ENCODE measurements at places on chromosomes 13 and 19.

- DNase-seq = no peak
Measured at GRCh38 chr19:41265395-41266153, 1.4 kb downstream of the HNRNPUL1 start.

GRCh38 chr19:42121656-42122069, 10.6 kb downstream of the POU2F2 start:
- peak; percentile 72 for DNase-seq

GRCh38 chr13:97316390-97316789, 94.3 kb downstream of the MBNL2 start:
- DNase-seq = no peak

DNA sequence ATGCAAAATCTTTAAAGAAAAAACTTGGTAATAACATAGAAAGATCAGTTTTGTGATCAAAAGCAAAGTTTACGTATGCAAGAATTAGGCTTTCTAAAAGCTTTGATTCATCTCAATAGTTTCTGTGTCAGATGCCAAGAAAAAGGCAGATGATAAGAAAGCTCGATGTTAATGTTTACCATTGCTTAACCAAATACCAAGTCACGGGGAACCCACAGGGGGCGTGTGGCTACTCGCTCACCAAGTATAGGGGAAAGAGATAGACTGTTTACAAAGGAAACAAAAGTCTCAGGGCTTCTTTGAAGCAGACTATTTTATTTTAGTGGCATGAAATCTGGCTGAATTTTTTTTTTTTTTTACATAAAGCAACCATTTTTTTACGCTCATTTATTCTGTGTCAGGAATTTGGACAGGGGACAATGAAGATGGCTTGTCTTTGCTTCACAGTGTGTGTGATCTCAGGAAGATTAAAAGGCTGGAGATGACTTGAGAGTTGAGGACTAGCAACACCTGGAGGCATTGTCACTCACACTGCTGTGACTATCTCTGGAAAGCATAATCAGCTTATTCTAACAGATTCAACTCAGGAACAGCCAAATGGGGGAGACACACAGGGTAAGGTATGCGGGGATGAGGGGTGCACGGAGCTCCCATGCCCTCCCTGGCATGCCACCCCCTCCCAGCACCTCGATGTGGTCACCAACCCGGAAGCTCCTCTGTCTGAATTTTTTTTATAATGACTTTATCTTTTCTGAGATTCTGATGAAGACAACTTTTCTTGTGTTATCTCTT, 24.9 kb downstream of the RCBTB1 start:
- DNase-seq = no peak

- DNase-seq = no peak
Measured at GRCh38 chr19:41552558-41552957, 23.4 kb upstream of the CEACAM21 start.

- DNase-seq = no peak
Measured at GRCh38 chr19:7545300-7545699, 9.8 kb downstream of the PNPLA6 start.

DNA sequence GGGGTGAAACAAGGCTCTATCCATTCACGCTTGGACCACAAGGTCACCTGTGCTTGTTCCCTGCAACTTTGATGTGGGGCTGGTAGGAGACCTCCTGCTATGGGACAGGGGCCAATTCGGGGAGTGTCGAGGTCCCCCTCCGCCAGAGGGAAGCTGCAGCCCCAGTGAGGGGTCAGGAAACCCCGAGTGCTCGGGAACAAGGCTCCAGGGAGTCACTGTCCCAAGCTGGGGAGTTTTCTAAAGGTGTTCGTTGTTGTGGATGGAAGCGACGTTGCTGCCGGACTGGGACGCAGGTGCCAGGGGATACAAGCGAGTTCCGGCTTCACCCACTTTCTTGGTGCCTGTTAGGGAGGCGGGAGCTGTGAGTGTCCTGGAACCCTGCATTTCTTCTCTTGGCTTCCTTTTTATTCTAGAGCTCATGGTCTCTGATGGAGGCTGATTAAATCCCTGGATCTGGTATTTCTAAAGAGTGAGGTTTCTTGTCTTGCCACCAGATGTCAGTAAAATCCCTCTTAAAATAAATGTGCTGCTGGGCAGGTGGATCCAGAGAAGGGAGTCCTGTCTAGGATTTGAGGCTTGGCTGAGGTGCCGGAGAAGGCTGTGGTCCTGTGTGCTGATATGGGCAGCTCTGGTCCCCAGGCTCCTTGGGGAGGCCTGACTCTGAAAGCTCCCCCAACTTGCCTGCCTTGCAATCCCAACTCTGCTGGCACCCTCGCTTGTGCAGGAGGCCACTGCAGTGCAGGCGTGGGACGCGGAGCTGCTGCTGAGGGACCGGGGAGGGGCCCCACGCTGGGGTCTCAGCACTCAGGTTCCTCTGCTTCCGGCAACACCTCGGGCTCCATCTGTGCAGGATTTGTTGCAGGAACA, 153.9 kb downstream of the TEX29 start:
- DNase-seq = no peak

DNA sequence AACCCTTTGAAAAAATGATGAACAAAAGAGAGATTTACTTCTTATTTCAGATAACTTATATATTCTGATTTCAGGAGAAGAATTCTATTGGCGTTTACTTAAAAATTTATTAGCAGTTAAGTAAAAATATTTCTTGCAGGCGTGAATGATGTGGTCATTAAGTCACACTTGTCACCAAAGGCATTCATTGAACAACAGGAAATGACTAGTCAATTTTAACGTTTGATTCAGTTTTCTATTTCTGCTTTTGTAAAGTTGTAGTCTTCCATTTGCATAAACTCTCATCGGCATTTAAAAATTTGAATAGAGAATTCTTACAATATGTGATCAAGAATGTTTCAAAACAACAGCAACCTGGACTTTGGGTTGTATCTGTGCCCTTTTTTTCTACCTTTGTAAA, 83.4 kb downstream of the GPR12 start:
- no peak for DNase-seq

- no peak for DNase-seq
Measured at GRCh38 chr19:44796701-44797115, 12.2 kb upstream of the BCAM start.

- no peak for DNase-seq
Measured at GRCh38 chr13:44575741-44576350, at the start of gene TSC22D1. Gene TSC22D1, minus strand, starts transcription at chr13:44576330. Its CDS starts 256 bp downstream, at chr13:44576074.

DNA sequence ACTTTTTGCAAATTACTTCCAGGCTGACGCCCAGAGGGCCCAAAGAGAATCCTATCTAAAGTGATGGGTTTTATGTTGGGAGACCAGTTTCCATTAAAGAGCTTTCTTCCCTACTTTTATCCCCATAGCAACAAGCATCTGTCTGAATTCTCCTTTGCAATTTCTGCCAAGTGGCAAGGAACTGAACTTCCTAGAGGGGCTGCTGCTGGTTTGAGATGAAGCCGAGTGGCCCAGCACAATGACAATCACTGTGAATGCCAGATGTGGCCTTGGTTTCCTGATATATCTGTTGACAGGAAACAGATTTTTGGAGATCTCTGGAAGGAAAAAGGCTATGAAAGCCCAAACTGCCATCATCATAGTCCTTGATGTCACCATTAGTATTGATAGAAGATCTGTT, 198.6 kb downstream of the OXGR1 start:
- DNase-seq = no peak

- DNase-seq = no peak
Measured at GRCh38 chr13:21898945-21899344, 228.1 kb downstream of the FGF9 start.

DNA sequence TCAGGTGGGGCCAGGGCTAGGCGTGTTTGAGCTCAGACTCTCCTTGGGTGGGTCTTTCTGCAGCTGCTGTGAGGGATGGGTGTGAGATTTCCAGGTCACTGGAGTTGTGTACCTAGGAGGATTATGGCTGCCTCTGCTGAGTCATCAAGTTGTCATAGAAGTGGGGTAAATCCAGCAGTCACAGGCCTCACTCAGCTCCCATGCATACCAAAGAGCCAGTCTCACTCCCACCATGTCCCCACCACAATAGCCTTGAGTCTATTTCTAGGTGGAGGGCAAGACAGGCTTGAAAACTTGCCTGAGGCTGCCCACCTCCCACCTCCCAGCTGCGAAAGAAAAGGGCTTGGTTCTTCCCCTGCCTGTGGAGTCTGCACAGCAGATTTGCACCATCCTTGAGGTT, 194.0 kb upstream of the PCDH17 start:
- no peak for DNase-seq

GRCh38 chr13:30429721-30430694, 7.7 kb downstream of the UBE2L5 start:
- no peak for DNase-seq

DNA sequence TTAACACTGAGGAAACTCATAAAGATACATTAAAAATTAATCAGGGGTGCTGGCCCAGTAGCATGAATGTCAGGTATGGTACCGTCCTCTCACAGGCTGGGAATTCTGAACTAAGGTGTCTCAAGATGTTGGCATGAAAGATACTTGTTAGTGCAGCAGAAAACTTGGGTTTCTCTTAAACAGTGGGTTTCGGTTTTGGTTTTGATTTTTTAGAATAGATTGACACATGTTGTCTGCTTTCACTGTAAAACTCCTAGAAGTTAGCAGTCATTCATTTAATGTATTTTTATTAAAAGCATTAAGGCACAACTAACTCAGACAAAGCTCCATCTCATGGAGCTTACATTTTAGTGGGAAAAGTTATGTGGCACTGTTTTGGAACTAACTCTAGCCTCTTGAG, 3.5 kb upstream of the OBI1 start:
- DNase-seq = no peak
